Astrocyte (in vitro differentiated cells and primary cell): ENCODE measurements at places on chromosomes 4 and X.

DNA sequence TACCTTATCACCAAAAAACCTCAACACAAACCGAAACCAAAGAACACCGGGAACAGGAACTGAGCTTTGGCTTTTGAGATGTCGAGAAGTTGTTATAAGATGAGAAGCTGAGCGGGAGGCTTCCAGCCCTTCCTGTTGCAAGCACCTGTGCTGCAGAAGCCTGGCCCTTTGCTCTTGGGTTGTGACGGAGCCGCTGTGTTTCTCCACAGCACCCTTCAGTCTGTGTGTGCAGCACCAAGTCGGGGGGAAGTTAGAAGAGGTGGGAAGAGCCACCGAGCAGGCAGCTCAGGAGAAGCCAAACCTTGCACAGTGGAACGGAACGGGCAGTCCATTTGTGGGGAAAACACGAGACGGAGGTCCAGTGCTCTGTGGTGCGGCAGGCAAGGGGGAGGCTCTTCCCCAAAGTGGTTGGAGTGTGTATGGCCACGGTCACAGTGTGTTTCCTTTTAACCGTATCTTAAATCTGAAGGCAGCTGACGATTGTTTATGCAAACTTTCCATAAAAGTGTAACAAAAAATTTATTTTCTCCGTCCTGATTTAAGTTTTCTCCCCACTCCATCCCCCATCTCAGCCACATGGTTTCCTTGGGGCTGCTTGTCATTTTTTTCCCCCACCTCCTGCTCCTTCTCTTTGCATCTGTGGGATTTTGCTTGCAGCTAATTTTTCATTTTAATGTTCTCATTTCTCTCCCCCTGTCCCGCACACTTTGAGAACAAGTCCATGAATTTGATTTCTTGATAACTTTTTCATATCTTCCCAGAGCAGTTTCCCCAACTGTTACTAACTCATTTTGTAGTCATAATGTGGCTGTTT lies 123.7 kb downstream of the STOX2 start:
- DNase-seq, result no peak

GRCh38 chr4:65668201-65669089 lies 1.8 kb downstream of the EPHA5 start:
- DNase-seq, result peak; percentile 63

DNA sequence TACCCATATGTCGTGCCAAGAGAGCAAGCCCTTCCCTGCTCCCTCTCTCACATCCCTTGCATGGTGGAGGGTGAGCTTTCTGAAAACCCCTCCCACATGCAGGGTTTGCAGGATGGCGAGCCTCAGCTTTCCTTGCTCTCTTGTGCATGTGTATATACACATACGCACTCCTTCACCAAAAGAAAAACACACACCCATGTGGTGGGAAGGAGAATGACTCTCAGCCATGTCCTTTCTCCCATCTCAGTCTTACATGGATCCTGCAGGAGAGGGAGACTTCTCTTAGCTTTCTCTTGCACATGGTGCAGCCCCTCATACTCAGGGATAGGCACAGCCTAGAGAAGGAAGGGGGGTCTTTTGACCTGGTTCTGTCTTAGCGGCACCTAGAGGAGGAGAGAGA lies 81.1 kb downstream of the CLCN5 start:
- DNase-seq, result no peak

GRCh38 chr4:89834486-89835209 lies 2.3 kb downstream of the SNCA start:
- DNase-seq, result no peak

DNA sequence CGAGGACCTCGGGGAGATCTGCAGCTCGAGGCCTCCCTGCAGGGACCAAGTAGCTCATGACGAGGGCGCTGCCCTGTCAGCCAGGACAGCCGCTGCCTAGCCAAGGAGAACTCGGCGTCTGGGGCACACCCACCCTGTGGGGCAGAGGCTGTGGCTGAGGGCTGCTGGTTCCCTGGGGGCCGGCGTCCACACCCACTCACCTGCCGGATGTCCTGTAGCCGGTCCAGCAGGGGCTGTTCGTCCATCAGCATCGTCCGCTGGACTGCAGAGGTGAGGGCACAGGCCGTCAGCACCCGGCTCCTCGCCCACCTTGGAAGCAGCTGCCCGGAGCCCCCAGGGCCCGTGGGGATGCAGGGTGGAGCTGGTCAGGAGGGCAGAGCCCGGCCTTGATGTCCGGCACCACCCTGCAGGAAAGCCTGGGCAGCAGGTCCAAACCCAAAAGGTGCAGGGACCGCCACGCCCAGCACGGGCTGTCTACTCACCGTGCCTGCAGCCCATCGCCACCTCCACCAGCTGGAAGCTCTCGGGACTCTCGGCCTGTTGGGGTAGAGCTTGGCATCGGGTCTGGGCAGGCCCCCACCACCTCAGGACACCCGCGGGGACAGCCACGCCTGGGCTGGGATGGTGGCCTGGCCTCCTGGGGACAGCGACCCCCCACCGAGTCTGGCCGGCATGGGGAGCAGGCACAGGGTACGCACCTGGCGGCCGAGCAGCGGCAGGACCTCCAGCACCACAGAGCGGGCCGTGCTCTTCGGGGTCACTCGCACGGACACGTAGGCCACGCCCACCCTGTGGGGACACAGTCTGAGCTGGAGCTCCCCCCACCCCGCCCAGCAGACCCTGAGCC lies 6.9 kb downstream of the DGKQ start:
- no peak for DNase-seq

DNA sequence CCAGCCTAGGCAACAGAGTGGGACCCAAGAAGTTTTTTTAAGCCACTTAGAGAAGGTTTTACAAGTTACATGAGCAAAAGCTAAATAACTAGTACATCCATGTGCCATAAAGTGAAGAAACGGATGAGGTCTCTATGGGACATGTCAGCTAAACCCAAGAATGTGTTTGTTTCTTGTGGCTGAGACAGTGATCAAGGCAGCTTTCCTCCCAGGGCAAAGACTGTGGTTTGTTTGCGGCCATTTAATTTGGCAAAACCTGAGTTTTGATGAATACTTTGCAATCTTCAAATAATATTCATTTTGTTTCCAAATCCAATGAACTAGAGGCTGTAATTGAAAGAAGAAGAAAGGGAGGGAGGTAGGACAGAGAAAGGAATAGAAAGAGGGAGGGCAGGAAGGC lies 44.9 kb upstream of the SLC2A9 start:
- DNase-seq, result no peak

- no peak for DNase-seq
Observed at GRCh38 chr4:5798946-5799345, 87.9 kb downstream of the EVC start.

DNA sequence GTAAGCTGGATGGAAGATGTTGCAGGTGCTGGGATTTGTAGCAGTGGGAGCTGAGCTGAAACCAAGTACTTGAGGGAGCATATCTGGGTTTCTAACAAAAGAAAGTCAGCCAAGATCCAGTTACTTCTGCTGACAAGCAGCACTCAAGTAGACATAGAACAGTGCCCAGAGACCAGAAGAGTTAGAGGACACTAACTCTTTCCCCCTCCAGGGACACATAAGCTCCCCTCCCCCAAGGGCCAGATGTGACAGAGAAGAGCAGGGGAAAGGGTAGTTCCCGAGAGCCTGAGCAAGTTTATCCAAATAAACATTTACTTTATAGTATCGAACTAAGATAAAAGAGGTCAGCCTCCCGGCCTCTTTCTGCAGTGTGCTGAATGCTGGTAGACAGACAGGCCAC lies 12.2 kb downstream of the TRPC3 start:
- DNase-seq, result no peak

GRCh38 chrX:53065104-53065503 lies 16.5 kb downstream of the GPR173 start:
- no peak for DNase-seq

DNA sequence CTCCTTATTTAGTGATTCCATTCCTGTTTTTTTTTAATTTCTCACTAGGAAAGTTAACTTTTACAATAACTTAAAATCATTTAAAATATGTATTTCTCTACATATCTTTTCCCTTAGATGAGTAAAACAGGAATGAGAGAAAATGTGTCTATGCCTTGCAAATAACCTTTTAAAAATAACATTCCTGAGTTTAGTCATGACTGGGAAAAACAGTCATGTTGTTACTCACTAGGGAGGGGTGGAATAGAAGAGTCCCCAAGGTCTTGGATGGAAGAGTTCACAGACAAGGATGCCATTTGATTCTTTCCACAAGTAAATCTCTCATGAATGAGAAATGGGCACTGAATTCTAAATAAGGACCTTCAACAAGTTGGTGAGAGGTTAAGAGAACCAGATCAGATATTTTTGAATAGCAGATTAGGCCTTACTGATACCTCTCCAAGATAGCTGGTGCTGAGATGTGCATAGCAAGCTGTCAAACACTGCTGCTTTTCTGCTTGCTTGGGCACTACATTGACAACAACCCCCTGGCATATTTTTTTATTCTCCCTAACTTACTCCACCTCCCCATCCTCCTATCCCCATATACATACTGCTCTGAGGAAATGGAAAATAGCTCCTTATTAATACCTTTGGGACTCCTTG lies 25.1 kb downstream of the UGDH start:
- peak; percentile 81 for DNase-seq

GRCh38 chr4:110480031-110480549 lies 4.1 kb downstream of the ENPEP start:
- DNase-seq, result peak; percentile 96

GRCh38 chr4:5338531-5338930 lies 287.3 kb downstream of the STK32B start:
- no peak for DNase-seq

- no peak for DNase-seq
Observed at GRCh38 chrX:56029691-56030090, 202.5 kb upstream of the KLF8 start.

DNA sequence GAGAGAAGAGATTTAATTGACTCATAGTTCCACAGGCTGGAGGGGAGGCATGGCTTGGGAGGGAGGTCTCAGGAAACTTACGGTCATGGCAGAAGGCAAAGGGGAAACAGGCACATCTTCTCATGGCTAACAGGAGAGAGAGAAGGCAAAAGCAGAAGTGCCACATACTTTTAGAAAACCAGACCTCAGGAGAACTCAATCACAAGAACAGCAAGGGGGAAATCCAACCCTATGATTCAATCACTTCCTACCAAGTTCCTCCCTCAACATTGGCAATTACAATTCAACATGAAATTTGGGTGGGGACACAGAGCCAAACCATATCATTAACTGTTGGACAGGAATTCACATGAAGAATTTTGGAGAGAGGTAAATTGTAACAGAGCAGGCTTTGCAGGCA lies 485.3 kb upstream of the PITX2 start:
- DNase-seq, result no peak

DNA sequence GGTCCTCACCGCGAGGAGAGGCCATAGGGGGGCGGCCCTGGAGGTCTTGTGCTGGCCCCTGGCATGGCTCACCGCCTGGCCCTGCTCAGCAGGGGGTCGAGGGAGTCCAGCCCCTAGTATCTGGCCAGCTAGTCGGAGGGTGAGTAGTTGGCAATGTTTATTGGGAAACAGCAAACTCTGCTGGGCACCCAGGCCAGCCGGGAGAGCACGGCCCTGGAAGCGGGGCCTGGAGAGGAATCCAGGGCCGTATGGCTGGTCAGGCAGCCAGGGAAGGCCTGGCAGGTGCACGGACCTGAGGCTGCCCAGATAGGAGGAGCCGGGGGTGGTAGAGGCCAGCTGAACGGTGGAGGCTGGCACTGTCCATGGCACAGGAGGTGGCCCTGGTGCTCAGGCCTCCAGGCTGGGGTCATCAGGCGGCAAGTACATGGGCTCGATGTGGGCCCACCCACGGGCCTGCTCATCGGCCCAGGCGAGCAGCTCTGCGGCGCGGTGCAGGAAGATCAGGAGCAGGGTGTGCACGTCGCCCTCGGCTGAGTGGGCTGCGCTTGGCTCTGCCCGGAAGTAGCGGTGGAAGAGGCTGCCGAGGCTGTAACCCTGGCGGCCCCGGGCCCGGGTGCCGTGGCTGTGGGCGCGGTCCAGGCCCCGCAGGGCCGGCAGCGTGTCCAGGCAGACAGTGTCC lies 1.4 kb downstream of the TREX2 start:
- DNase-seq, result no peak

DNA sequence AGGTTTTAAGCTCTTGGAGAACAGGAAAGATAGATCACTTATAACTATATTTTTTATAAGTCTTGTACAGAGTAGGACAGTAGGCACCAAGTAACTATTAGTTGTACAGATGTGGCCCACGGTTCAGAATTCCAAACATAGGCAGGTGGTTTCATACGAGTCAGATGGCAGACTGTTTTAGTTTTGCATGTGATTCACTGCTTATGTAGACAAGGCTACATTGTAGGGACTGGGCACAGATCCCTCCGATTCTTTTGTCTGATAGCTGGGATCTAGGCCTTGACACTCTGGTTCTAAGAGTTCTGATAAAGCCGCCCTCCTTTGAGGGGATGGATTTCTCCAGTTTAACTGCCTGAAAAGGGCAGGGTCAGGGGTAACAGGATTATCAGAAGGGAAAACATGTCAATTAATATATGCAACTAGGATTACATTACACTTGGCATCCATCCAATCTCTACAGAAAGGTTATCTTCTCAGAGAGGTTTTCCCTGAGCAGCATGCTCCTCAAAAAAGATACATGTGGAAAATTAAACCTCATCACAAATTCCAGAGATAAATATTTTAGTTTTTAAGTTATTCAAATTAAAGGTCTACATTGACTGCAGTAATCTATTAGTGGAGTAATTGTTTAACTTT lies 87.8 kb downstream of the SPRY1 start:
- DNase-seq, result no peak

DNA sequence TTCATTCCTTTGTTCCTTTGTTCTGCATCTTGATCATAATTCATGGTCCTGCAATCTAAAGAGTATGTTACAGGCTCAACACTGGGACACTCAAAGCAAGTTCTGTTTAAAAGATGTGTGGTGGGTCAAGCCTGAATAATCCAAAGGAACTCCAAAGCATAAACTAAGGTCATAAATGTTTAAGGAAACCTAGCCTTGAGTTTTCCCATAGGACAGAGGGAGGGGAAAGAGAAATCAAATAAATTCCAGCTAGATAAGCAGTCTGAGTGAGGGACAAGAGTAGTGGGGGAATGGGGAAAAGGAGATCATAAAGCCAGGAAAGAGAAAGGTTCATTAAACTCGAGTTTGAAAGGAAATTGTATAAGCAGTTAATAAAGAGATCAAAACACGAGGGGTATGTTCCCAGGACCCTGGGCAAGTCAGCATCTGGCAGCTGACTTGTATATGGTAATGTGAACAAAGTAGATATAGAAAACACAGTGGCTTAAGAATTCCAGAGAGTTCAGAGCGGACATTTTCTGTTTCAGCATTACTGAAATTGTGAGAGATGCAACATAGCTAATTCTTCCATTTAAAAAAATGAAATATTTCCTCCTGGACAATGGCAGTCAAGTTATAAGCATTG lies 125.8 kb upstream of the EDNRA start:
- DNase-seq, result no peak

- DNase-seq, result peak; percentile 60
Observed at GRCh38 chr4:41258783-41259182, 2.1 kb downstream of the UCHL1 start.

DNA sequence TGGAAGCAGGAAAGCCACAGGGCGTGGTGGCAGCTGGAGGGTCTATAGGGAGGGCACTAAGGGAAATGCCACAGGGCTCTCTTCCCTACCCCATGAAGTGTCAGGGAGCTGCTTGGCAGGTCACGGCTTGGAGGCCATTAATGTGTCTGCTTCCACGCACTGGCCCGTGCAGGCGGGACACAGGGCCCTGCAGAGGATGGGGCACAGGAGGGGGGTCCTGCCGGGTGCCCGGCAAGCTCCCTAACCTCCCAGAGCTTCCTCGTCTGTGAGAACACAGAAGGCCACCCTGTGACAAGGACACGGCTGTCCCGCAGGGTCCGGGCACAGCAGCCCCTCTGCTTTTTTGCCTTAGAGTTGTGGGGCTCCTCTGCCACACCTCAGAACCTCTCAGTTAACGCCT lies 25.5 kb downstream of the FAM53A start:
- DNase-seq, result no peak
